PC-9 (cell line): ENCODE measurements at places on chromosomes 2 and 18. TPM values are rescaled to one million over a fixed set of nuclear protein-coding genes. Genes with fewer than 3 reads are reported as not detected.

The TNFRSF11A gene
- total RNA-seq = 6.3 and 6.7 TPM in 2 replicates

The ST8SIA5 gene
- not detected in 2 replicates for total RNA-seq

The EPAS1 gene
- 127 and 163 TPM in 2 replicates for total RNA-seq

The CTAGE1 gene
- total RNA-seq = not detected in 2 replicates

The UGT1A3 gene
- 60.3 and 67.1 TPM in 2 replicates for total RNA-seq

The FIGN gene
- 3.1 and 7.4 TPM in 2 replicates for total RNA-seq

The SERPINB10 gene
- not detected in 2 replicates for total RNA-seq

The CYP27C1 gene
- total RNA-seq = 0.94 and 1.6 TPM in 2 replicates

The SH3RF3 gene
- 4.9 and 6.1 TPM in 2 replicates for total RNA-seq
